ENCODE measurements at places on chromosomes 4 and X.

DNA sequence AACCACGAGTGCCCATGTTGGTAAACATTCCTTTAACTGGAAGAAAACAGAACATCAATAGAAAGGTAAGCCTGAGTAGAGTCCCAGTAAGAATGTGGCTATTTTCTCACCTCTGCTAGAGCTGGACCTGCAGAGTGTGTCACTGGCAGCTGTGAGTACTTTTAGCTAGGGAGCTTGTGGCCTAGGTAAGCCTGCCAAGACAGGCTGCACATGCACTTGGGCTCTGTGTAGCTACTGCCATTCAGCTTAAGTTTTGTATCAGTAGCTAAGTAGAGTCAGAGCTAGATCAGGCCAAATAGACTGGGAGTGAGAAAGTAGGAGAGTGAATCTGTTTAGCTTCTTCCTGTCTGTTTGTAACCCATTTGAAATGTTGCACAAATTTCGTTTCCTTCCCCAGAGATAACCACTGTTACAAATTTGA is 35.3 kb downstream of the RBPJ start:
- no peak for DNase-seq

DNA sequence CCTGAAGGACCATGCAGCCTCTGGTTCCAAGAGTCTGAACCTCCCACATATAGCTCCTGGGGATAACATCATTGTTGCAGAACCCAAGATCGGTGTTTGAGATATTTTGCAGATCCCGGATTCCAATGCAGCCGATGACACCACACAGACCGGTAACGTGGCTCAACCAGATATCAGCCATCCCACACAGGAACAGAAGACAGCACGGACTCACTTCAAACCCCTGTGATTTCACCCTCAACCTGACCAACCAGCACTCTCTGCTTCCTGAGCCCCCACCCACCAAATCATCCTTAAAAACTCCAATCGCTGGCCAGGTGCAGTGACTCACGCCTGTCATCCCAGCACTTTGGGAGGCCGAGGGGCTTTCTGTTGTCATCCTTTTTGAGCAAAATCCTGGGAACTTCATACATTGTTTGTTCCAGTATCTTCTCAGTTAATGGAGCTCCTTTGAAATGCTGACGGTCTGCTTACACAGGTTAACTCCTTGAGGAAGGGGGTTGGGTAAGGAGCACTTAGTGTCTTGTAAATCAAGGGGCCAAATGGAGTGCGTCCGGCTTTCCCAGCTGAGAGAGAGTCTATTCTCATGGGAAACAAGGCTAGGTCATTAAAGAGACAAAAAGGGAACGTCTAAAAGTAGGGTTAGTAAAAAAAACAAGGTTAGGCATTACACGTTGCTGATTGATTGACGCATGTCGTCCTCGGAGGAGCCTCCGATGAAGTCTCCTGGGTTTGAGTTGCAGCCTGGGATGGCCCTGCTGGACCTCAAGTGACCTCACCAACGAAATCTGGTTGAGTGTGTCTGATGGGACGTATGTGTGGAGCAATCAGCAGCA is 230.4 kb downstream of the CRLF2 start:
- DNase-seq = no peak

- DNase-seq = no peak
Observed at GRCh38 chrX:149527705-149528104, 13.1 kb upstream of the EOLA1 start.

DNA sequence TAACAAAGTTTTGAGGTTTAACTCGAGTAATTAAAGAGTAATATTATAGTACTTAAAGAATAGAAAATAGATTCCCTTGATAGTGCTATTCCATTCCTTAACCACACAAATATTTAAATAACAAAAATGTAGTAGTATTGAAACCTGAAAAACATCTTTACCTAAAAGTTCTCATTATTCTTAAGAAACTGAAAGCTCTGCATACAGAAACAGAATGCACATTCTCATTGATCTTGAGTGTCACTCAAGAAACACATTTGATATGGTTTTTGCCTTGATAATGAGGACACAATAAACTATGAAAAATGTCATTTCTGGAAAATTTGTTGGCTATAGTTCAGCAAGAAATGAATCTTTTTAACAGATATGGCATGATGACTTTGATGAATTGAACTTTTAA is 268.5 kb downstream of the COL25A1 start:
- no peak for DNase-seq

GRCh38 chrX:53004038-53004437 is 44.6 kb upstream of the GPR173 start:
- DNase-seq = no peak

- DNase-seq = no peak
Observed at GRCh38 chr4:88757067-88757466, 59.4 kb upstream of the NAP1L5 start.

DNA sequence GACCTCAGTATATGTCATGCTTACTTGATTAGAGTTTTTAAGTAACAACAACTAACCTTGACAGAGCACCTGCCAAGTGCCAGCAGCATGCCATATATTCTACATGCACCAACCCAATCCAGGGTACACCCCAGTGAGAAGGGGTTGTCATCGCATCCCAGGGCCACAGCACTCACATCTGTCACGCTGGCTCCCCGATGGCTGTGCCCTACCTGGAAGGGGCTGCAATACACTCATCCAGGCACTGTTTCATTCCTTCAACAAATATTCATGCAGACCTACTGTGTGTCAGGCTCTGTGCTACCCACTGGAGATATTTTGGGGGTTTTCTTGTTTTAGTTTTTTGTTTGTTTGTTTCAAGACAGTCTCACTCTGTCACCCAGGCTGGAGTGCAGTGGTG is 49.5 kb downstream of the PPP2R2C start:
- DNase-seq = no peak

GRCh38 chr4:78630615-78631014 is 79.0 kb downstream of the ANXA3 start:
- no peak for DNase-seq

- no peak for DNase-seq
Observed at GRCh38 chr4:2649604-2650114, 106.5 kb downstream of the TNIP2 start.

DNA sequence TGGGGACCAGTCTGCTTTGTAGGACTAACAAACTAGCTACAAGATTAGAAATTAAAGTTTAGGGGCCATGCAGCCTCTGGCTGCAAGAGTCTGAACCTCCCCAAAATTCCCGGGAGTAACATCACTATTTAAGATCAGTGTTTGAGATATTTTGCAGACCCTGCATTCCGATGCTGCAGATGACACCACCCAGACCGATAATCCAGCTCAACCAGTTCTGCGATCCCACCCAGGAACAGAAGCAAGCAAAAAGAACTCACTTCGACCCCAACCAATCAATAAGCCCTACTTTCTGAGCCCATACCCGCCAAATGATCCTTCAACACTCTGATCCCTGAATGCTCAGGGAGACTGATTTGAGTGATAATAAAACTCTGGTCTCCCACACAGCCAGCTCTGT is 877.8 kb downstream of the FAT4 start:
- no peak for DNase-seq

- DNase-seq = no peak
Observed at GRCh38 chr4:16939178-16939577, 40.7 kb upstream of the LDB2 start.

GRCh38 chrX:38664285-38664684 is 102.9 kb downstream of the TSPAN7 start:
- no peak for DNase-seq

DNA sequence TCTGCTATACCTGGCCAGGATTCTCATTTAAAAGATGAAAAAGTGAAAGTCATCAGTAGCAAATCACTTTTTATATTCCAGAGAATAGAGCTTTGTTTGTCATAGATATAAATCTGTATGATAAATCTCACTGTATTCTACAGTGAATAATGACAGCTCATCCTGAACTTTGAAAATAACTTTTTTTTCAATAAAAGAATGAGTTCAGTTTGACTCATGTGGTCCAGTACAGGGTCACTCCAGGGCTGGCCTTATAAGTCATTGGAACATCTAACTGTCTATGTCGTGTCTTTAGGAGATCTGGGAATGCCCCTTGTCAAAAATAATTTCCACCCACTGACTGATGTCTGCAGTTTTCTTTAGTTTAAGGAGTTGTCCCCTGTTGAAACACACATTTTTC is 18.5 kb upstream of the CXCL8 start:
- no peak for DNase-seq

- no peak for DNase-seq
Observed at GRCh38 chrX:16199343-16199742, 32.1 kb downstream of the MAGEB17 start.

DNA sequence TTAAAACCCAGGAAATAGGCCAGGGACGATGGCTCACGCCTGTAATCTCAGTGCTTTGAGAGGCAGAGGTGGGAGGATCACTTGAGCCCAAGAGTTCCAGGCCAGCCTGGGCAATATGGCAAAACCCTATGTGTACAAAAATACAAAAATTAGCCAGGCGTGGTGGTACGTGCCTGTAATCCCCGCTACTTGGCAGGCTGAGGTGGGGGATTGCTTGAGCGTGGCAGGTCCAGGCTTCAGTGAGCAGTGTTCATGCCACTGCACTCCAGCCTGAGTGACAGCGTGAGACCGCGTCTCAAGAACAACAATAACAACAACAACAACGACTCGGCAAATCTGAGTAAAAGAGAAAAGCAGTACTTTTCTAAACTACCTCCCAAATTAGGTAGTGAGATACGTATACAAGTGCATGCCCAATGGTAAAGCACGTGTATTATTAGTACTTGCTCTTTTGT is 13.0 kb upstream of the NDUFC1 start:
- DNase-seq = no peak

GRCh38 chrX:112627206-112627605 is 52.5 kb downstream of the LHFPL1 start:
- no peak for DNase-seq

DNA sequence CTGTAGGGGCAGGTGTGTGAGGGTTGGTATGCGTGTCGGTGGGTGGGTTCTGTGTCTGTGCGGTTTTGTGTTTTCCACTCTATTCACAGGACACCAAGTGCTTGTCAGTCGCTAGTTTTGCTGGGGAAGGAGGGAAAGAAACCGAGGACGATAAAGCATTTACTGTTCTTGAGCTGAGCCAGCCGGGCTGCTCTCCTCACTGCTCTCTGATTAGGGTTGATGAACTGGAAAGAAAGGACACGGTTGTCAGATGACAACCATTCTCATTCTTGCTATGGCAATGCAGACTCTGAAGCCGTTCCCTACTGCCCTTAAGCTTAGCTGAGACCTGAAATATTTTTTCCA is 832 bp downstream of the EGFL6 start:
- DNase-seq = no peak

- DNase-seq = no peak
Observed at GRCh38 chr4:43332052-43332425, 439.5 kb downstream of the GRXCR1 start.

- DNase-seq = no peak
Observed at GRCh38 chr4:8128100-8128856, 30.3 kb downstream of the ABLIM2 start.

DNA sequence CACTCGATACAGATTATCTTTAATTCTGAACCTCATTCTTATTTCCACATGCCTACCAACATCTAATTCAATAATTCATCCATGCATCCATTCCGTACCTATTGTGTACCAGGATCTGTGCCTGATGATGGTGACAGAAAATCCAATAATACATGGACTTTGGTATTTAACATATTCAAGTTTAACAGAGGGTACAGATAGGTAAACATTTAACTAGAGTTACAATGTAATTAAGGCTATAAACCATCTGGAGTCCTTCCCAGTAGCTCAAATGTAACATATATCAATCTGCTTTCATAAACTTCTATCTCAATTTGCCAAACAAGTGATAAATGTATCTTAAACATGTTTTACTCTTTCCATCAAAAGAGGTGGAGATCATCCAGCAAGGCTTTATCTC is 561.5 kb upstream of the FTHL17 start:
- no peak for DNase-seq

DNA sequence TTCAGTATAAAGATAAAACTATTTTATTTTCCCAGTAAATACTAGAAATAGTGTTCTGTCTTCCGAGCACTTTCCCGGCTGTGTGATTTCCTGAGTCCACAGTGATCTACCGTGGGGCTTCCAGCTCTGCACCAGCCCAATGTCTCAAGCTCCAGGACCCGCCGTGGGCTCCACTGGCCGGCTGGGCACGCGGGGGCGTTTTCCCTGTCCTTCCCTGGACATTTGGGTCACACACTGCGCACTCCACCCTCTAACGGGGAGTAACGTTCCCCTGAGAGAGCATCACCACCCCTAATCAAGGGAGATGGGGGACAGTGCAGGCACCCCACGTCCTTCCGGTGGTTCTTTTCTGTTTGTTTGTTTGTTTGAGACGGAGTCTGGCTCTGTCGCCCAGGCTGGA is 844.6 kb upstream of the FRG1 start:
- no peak for DNase-seq

GRCh38 chrX:15301924-15302323 is 13.5 kb downstream of the ASB11 start:
- no peak for DNase-seq

- no peak for DNase-seq
Observed at GRCh38 chr4:147927377-147928137, 195.7 kb downstream of the ARHGAP10 start.

DNA sequence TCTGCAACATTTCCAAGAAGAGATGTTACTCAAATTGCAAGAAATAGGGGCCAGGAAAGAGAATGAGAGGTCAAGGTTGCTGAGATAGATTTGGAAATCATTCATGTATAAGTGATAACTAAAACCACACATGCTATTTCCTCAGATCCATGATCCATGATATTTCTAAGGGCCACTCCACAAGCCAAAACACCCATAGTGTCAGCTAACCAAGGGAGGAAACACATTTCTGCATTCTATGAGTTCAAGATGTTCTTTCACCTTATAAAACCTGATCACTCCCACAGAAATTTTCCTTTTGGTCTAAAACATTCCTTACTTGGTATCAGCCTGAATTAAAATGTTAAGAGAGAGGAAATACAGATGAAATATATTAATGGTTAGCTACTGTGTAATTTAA is 47.2 kb downstream of the TBCK start:
- no peak for DNase-seq

- DNase-seq = no peak
Observed at GRCh38 chr4:140126261-140126660, 27.7 kb downstream of the MAML3 start.

DNA sequence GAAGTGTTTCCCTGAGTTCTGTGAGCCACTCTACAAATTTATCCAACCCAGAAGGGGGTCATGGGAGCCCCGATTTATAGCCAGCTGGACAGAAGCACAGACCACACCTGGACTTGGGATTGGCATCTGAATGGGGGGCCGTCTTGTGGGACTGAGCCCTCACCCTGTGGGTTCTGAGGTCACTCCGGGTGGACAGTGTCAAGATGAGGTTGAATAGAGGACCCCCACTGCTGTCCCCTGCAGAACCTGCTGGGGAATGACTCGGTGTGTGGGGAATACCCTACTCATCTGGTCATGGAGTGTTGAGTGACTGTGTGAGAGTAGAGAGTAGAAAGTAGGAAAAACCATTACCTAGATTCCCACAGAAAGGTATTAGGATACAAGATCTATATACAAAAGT is 67.5 kb downstream of the ZFYVE28 start:
- DNase-seq = no peak

GRCh38 chrX:78123190-78123589 is 16.3 kb downstream of the TAF9B start:
- DNase-seq = no peak

DNA sequence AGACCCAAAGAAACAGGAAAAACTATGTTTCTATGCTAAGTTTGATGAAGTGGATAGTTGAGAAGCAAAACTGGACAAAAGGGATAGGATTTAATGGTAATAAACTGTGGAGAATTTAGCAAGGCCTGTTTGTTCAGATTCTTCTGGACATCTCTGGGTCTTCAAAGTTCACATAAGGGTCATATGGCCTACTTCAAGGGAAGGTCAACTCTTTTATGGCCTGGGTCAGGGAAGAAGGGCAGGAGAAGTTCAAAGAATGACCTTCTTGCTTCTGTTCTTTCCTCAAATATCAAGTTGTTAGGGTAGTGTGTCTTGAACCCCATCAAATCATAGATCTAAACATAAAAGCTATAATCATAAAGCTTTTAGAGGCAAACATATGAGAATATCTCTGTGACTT is 102.7 kb downstream of the SOWAHB start:
- no peak for DNase-seq

Data from stimulated activated CD4-positive, alpha-beta T cell treated with anti-CD3 and anti-CD28 coated beads, Interleukin-1b, Interleukin-23, amount 100 ng/mL, for 1 hour (primary cell).